A549 treated with CpdA at 1 μM for 4 hours (cell line): ENCODE measurements at places on chromosomes 6 and 20. TPM values are rescaled to one million over a fixed set of nuclear protein-coding genes. Genes with fewer than 3 reads are reported as not detected.

BRD2 gene
- 135 to 175 TPM (median 143 TPM) in 5 replicates for total RNA-seq

FERMT1 gene
- total RNA-seq: 16.3 to 20.6 TPM (median 17.5 TPM) in 5 replicates

CST3 gene
- total RNA-seq: 206 to 378 TPM (median 367 TPM) in 5 replicates

SAMD5 gene
- 0.62 to 0.94 TPM (median 0.76 TPM) in 5 replicates for total RNA-seq

KCNK15 gene
- total RNA-seq: 0.51 to 0.89 TPM (median 0.62 TPM) in 5 replicates

CYP39A1 gene
- total RNA-seq: 0.05 to 0.12 TPM (median 0.06 TPM) in 3 of 5 replicates, not detected in the others

PCSK2 gene
- not detected in 5 replicates for total RNA-seq

MYT1 gene
- 0.05 to 0.27 TPM (median 0.09 TPM) in 4 of 5 replicates, not detected in the other for total RNA-seq
